ENCODE measurements at places on chromosomes 7 and 10.

- no peak for DNase-seq
Observed at GRCh38 chr10:28638392-28638791, 38.9 kb upstream of the BAMBI start.

DNA sequence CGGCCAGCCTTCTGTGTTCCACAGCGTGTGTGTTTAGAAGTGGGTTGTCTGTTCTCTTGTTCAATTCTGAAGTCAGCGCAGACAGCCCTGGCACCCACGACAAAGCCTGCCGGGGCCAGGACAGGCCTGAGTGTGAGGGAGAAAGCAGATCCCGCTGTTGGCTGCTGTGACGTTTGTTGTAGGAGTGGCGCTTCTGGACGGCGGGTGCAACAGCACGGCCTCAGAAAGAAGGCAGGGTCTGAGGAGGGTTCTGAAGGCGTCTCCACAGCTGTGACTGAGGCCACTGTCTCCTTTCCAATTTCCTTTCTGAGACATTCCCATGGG, 76.2 kb downstream of the VIPR2 start:
- no peak for DNase-seq

GRCh38 chr10:124671486-124672075, 72.6 kb downstream of the FAM53B start:
- peak; percentile 75 for DNase-seq

GRCh38 chr10:46526682-46527038, 29.8 kb downstream of the GPRIN2 start:
- DNase-seq = no peak

GRCh38 chr7:97089771-97090170, 27.7 kb upstream of the SDHAF3 start:
- DNase-seq = no peak

DNA sequence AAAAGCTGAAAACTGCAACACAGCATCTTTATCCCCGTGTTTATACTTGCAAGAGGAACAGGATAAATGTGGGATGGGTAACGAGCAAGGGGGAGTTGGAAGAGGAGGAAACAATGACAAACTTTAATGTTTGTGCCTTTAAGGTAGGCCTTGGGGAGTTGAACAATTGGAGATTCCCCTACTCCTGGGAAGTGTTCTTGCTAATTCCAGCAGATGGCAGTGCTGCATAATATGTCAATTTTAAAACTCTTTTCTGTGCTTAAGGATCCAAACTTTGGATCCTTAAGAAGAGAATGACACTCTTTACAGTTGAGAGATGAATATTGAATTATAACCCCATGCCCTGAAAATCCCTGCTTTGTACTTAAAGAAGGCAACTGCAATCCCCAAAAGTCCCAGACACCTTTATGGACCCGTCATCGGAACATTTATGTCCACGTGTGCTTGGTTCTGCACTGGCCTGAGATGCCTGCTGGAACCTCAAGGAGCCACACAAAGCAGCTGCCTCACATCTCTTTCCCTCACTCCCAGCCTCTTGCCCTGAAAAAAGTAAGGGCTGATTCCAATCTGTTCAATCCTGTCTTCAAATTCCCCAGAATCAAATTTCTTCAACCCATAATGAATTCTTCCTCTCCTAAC, 12.0 kb downstream of the IFIT5 start:
- peak; percentile 60 for DNase-seq

GRCh38 chr7:68984306-68984705, 614.0 kb upstream of the AUTS2 start:
- no peak for DNase-seq

- peak; percentile 100 for DNase-seq
Observed at GRCh38 chr10:16817125-16818019, at the start of gene RSU1. RSU1 (minus strand) TSS chr10:16817424; CDS start chr10:16817081, 343 bp downstream.

DNA sequence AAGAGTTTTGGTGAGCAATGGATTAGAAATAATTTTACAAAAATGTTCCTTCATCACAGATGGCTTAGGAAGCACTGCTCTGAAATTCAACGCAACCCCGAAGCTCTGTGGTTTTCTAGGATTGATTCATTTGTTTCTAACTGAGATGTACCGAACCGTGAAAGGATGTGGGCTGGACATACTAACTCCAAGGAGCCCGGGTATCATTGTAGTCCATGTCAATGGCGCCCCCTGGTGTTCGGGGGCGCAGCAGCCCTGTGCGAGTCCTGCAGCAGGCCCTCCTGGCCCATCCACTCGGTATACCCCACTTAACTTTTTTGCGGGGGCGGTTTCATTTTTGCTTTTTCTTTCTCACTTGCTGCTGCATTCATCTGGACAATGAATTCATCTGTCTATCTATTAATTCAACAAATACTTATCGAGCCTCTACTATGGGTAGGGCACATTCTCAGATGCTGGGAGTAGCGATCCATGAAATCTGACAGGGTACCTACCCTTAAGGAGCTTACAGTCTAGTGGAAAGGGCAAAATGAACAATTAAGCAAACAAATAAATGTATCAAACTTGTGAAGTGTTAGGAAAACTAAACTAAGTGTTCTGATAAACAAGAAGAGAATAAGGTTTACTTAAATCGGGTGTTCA, 25.2 kb upstream of the ITPRID1 start:
- peak; percentile 74 for DNase-seq

DNA sequence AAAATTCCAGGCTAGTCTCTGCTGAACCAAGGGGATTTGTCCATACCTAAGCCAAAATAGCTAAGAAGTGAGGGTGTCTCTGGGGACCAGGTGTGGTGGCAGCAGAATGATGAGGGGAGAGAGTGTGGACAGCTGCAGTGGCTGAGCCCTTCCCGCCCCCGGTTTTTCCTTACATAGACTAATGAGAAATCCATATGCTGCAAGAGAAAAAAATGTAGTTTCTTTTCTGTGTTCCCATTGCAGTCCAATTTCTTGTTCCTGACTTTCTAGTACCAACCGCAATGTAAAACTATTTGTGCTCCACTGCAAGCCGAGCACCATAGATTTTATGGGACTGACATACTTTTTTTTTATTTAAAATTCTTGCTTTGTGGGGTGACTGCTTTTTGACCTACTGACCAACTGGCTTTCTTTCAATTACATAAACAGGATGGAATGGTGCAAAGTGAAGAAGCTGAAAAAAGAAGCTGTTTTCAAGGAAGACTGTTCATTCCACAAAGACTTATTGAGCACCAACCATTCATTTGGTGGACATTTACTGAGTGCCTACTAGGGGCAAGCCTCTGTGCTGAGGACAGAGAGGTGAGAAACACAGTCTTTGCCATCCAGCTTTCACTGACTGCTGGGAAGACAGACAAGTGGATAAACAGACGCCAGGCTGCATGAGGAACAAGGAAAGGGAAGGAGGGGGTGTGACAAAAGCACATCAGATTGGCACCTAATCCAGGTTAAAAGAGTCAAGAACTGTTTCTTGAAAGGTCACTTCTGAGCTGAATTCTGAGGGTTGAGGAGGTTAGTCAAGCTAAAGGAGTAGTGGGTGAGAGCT, 9.8 kb downstream of the CEP41 start:
- peak; percentile 67 for DNase-seq

GRCh38 chr10:90276894-90277475, 575.6 kb downstream of the KIF20B start:
- no peak for DNase-seq

DNA sequence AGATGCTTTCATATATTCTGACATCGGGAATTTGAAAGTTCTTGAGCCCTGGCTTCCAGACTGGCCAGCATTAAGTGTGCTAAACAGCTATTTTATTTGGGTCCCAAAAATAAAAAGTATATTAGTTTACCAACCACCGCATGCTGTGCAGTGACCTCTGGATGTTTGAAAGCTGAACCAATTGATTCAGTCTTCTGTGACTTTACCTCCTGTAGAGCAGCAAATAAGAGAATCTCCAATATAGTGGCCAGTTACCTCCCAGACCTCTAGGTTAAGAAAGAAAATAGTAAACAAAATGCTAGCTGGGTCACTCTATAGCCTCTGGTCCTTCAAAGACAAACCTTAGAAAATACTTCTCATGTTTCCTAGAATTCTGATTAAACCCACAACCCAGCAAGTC, 424.6 kb upstream of the NFE2L3 start:
- no peak for DNase-seq

DNA sequence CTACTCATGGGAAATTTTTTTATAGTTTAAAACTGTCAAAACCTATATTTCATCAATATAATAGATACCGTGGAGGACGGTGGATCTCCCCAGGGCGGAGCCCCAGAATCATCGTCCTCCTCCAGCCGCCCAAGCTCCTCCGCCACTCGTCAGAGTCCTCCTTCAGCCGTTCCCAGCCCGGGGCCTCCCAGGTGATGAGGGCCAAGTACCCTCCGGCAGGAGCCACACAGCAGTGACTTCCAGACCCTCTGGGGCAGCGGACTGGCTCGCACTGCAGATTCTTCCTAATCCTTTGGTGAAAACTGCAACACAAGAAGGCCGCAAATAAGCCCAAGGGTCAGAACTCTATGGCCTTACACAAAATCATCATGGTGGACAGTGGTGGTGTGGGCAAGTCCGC, 26.8 kb upstream of the ABCB5 start:
- DNase-seq = no peak

- DNase-seq = no peak
Observed at GRCh38 chr10:50567384-50567783, 56.4 kb downstream of the SGMS1 start.

- DNase-seq = no peak
Observed at GRCh38 chr10:33704214-33704830, 369.9 kb upstream of the NRP1 start.

DNA sequence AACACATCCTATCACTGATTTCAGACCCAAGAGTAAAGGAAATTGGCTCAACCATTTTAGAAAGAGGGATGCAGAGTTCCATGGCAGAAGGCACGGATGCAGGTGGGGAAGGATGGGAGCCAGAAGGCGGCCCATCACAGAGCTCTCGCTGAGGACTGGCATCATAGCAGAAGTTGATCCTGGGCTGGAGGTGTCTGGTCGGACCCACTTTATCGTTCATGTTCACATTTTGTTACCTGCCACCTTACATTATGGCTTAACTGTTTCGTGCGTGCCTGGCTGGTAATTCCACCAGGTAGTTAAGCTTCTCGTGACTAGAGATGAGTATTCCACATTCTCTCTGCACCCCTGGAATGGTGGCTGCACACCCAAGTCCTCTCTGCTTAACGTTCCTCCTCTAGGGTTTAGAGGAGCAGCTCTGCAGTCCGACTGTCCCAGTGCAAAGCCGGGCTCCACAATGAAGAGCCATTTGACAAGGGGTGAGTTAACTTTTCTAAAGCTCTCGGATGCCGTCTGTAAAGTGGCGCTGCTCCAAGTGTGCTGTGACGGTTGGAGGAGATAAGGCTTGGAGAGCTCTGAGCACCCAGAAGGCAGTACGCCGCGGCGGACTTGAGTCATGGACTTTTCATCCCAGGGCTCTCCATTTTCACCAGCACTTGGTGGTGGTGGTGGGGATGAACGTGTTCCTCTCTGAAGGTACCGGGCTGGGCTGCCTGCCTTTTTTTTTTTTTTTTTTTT, 157.1 kb upstream of the SHH start:
- DNase-seq = no peak

GRCh38 chr7:117841611-117842010, 31.6 kb downstream of the CTTNBP2 start:
- DNase-seq = no peak

DNA sequence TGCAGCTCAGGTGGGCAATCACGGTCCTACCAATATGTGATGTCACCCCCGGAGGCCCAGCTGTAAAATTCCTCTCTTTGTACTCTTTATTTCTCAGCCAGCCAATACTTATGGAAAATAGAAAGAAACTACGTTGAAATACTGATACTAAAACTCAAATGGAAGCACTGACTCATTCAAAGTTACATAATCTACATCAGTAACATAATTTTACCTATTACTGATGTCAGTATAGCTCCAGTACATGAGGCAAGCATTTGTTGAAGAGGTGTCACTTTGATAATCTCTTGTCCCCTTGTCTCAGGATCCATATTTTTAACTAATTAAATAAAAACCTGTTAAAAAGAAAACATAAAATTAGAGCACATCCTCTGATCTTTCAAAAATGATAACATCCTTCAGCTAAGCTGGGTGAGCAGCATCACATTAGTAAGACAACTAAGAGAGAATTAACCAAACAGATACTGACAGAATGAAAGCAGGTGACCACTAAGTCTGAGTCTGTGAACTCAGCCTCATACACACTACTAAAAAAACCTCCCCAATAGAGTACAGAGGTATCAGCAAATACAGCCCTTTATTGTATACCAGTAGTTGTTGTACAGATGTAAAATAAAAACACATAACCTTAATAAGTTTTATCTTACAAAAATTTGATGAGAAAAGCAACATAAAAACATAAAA, 17.6 kb downstream of the SLC25A40 start:
- DNase-seq = peak; percentile 29

DNA sequence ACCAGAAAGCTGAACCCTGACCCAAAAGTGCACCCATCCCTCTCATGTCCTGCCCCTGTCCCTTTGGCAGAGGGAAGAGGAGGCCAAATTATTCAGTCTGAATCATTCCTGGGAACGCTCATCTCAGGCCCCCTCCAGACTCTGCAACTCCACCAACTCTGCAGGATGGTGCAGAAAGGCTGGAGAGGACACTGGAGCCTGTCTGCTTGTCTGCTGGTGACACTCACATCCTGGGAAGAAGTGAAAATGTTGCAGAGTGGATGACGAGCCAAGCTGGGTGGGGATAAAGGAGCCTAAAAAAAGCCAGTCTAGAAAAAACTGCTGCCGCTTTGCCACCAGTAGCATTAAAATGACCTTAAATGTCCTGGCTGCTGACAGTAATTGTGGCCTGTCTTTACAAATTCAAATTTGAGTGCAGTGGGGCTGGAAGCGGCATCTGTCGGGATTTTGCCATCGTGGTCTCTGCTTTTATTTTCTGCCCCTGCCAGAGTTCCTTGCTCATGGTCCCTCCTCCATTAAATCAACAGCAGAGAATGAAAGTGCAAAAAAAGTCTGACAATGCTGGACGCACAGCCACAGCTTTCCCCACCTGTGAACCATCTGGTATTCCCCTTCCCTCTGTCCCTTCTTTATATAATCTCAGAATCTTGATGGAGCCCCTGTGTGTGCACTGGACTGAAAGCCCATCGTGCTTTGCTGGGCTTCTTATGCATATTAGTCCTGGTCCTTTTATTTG, 63.9 kb downstream of the STK17A start:
- no peak for DNase-seq

DNA sequence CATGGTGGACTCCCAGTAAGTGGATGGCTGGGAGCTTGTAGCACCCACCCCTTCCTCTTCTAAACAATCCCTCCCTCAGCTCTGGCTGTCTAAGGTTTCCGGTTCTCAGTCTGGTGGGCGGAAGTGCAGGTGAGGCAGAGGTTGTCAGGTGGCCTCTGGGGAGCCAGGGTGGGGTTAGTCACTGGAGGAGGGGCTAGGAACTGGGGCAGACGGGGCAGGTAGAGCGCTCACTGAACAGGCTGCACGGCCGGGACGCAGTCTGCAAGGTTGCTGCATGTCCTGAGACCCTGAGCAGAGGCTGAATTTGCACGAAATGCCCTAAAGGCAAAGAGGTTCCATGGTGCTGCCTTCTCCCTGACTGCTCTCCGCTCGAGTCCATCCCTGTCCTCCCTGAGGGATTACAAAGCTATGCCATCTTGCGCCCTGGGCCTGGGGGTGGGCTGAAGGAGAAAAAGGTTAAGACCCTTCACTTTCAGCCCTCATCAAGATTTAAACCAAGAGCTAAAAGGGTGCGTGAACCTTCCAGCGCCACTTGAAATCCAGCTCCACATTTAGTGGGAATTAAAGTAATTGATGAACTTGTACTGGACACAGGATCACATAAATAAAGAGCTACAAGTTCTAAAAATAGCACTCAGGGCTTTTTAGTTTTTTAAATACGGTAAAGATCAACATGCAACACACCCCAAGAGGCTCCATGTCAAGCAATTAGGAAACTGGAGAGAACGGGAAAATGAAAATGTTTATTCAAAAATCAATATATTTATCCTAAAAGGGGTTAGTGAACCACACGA, 62.3 kb upstream of the CTBP2 start:
- no peak for DNase-seq

Data from suppressor macrophage treated with lipopolysaccharide for 1 hour (primary cell).